ENCODE measurements at places on chromosomes 2 and 18.

DNA sequence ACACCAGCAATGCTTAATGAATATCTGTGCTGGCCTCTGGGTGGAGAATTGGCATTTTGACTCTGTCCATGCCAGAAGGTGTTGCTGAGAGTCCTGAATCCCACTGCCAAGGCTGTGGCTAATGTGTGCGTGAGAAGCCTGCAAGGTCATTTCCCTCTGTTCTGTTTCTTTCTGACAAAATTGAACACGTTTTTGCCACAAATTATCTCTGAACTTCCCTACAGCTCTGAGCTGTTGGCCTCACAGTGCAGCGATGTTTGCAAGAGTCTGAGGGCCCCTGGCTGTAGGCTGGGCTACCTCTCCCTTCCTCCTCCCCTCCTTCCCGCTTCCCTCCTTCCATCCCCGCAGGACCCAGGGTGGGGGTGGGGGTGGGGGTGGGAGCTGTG, 154.1 kb upstream of the HS6ST1 start:
- DNase-seq, result no peak

- peak; percentile 85 for DNase-seq
Measured at GRCh38 chr18:47748847-47749599, 181.4 kb downstream of the SMAD2 start.

DNA sequence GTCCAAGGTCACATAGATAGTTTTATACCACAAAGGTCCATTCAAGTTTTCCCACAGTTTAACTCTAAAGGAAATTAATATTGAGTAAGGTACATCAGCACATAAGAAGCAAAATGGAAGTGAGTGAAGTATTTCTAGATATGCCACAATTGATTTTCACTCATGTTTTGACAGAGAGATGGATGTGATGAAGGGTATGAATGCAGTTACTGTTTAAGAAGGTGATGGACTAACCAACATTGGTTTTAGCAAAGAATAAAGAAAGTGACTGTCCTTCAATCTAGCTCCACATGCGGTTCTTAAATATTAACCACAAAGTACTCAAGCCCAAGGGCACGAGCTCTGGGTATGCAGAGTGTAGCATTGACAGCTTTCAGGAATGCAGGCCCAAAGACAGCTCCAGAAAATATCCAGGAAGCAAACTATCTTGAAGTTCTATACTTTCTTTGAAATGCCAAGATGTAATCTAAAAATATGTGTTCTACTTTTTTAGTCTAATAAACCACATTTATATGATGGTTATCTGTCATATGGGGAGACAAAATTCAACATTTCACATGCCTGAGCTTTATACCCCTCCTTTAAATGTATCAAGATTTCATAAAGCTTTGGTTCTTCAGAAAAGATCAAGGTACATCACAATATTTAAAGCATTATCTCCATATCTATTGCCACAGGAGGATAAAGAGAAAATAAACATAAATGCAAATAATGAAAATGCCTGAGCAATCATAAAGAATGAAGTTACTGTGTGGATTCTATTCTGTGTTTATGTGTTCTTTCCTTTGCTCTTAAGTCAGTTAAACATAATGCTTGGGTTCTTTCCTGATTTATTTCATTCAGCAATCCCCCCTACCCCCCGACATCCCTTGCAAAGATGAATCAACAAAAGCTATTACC, 6.7 kb upstream of the SCN1A start:
- DNase-seq, result no peak

DNA sequence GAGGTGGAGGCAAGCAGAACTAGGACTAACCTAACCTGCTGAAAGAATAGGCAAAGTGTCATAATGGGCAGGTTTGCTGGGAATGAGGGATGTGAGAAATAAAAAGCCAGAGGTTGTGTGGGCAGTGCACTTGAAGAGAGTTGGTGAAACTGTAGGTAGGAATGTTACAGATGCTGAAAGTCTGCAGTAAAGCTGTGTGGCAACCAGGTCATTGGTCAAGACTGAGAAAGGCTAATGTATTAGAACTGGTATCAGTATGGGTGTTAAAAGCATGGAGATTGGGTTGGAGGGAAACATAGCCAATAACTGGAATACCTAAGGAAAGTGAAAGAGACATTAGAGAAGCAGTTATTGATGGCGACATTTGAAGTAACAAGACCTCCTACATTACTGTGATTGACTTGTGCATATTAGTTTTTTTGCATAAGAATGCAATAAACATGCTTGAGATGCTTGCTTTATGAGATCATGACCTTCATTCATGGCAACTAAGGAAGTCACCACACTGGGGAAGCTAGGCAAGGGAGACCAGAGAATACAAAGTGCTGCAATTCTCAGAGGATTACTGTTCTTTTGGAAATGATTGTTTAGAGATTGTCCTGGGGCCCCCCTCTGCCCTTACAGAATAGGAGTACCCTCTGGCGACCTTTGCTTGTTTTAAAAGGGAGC, 11.8 kb downstream of the GULP1 start:
- no peak for DNase-seq

DNA sequence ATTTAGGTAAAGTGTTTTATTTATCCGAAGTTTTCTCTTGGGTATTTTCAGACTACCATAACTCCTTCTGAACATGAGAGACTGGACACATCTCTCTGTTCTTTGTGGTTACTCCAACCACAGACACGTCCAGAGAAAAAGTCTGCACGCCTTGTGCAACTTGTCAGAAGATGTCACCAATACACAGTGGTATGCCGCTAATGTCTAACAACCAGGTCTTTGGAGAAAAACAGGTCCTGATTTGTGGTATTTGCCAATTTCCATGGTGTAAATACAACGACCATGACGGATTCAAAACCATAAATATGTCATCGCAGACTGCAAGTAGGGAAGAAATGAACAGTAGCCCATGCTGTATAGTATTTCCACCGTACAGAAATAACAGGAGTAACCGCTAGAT, 620.6 kb upstream of the ID2 start:
- DNase-seq, result no peak

GRCh38 chr2:211396815-211397214, 840.4 kb downstream of the CPS1 start:
- DNase-seq, result no peak

- DNase-seq, result peak; percentile 28
Measured at GRCh38 chr2:12271589-12271984, 445.1 kb upstream of the TRIB2 start.

DNA sequence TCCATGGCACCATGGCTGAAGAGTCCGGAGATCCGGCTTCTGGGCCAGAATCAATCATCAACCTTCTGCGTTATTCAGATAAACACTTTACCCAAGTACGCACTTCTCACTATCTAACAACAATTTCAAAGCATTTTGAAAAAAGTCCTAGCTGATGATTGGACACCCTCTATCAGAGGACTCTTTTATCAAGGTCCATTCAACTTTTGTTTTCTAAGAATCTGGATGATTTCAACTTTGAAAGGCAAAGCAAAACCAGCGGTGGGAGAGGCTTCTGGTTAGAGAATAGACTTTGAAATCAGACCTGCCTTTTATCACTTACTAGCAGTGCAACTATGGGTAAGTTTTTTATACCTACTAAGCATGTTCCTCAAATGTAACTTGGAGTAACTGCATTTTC, 293.6 kb upstream of the TNP1 start:
- DNase-seq, result no peak

DNA sequence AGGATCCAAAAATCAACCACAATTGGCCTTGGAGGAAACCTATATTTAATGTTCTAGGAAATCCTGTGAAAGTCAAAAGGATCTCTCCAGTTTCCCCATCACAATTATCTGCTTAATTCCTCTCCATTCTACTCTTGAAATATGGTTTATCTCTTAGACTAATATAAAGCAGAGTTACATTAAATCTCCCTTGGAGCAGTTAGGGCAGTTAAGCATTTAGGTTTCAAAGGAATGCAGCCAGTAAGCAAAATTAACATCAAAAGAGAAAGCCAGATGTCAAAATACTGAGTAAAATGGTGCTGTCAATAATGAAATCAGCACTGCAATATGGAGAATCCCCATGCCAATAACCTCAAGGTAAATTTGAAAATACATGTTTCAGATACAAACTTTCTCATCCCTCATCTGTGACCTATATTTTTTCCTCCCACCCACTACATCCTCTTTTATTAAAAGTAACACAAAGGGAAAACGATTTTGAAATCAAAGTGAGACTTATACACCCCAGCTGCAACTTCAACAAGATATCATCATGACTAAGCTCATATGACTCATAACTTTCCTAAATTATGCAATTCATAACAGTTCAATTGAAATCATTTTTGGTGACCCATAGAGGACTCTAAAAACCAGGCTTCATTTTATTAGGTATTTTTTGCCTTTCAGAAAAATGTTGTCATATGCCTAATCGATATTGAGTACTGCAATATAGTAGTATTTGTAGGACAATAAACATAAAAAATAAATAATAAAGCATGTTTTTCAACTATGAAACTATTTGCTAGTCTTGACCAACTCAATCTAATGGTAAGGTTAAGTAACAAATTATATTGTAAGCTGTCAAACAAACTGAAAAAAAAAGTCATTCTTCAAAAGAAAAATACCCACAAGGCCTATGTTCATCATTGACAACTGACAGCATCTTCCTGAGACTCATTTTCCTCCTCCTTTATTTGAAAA, 3.1 kb downstream of the ADAM17 start:
- no peak for DNase-seq

DNA sequence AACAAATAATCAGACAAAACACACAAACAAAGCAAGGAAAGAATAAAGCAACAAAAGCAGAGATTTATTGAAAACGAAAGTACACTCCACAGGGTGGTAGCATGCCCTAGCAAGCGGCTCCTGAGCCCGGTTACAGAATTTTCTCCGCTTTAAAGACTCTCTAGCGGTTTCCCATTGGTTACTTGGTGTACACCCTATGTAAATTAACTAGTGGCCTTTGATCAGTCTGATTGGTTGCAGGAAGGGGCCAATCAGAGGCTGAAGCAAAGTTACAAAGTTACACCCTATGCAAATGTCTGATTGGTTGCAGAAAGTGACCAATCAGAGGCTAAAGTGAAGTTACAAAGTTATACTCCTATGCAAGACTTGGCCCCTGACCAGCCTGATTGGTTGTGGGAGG, 242.9 kb downstream of the LDLRAD4 start:
- DNase-seq, result no peak

- DNase-seq, result no peak
Measured at GRCh38 chr18:48707636-48708296, 168.9 kb downstream of the CTIF start.

DNA sequence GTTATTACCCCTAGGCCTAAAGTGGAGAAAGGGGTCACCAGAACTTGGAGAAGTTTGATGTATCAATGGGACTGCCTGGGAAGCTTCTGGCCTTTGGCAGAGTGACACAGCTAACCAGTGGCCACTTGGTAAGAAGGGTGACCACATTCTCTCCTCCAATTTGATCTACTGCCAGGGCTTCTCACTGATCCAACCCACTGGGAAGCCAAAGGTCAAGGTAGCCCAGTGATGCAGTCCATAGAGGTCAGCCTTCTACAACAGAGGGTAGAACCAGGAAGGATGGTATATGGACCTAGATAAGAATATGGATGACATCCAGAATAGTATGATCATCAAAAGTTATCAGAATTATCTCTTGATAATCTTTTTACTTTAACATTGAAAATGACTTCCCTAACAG, 493.6 kb downstream of the NYAP2 start:
- no peak for DNase-seq

DNA sequence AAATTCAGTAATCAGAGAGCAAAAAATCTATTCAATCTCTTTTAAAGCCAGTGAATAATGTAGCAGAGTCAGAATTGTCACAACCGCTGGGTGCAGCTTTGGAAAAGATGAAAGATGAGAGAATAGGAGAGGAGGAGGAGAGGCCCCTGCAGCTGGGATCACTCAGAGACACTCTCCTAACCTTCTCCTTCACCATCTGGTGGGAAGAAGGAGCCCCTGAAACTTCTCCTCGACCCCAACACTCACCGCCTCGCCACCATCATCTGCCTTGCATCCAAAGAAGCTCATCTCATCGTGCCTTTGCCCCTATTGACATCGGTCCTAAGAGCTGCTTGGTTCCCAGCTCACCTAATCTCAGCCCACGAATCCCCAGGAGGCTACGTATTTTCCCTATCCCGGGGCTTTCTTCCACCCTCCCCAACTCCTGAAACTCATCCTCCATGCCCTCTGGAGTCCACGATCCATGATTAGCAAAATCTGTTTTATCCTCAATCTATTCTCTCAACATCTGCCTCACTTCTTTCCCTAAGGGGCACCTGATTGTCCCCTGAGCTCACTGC, 58.5 kb downstream of the PKDCC start:
- no peak for DNase-seq

DNA sequence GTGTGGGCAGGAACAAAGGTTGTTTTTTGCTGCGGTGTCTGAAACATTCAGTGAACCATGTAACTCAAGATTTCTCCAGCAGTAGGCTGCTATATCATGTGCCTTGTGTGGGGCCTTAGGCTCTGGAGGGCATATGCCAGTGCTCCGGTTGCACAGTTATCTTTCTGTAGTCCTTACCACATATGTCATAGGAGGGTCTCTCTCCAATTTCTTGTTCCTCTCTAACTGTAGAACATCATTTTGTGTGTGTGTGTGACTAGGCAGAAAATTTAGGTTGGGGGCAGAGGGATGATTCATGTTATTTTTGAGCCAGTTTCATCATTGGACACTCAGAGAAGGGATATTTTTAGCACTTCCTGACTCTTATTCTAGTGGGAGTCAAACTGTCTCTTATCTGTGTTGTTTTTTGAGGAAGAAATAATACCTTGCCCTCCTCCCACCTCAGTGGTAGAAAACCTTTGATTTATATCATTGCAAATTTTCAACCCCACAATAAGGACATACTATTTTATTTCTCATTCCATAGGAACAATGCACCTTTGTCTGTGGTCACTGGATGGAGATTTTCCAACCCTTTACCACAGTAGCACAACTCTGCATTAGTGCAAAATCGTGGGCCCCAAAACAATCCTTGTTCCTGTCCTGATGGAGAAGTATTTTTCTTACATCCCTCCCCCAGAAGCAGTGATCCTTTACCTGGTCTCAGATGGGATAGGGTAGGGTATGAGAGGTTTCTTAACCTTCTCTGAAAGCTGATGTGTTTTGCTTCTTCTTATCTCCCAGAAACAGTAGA, 113.9 kb downstream of the CCDC74A start:
- DNase-seq, result no peak

- DNase-seq, result peak; percentile 74
Measured at GRCh38 chr2:64644458-64645382, 9.0 kb downstream of the SERTAD2 start.

- DNase-seq, result no peak
Measured at GRCh38 chr2:61011678-61012077, 5.8 kb upstream of the PEX13 start.
